ENCODE measurements at places on chromosomes 16 and 17.

DNA sequence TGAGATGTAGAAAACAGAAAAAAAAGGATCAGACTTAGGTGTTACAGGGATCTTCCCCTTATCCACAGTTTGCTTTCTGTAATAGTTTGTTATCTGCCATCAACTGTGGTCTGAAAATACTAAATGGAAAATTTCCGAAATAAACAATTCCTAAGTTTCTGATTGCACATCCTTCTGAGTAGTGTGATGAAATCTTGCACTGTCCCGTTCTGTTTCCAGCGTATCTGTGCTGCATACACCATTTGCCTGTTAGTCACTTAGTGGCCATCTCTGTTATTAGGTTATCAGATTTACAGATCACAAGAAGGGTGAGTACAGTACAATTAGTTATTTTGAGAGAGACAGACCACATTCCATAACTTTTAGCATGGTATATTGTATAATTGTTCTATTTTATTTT lies 185.6 kb upstream of the CPHXL start:
- DNase-seq: no peak

DNA sequence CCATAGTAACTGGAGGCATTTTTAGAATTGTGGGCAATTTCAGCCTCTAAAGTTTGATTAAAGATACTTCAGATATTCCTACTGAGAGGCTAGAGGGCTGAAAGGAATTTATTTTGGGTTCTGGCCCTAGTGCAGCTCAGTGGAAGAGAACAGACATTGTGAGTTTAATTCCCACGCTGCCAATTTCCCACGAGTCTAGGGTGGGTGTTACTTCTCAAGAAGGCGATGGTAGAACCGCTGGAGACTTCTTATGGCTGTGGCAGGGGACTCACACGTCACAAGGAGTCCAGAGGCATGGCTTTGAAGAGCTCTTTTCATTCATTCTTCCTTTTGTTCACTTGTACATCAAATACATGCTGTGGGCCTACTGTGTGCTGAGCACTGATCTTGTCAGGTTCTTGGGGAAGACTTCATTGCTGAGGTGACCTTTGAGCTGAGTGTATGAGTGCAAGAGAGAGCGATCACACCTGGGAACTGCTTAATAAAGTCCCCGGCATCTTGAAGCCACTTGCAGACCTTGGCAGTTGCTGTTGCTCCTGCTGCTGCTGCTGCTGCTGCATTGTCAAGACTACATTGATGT lies 111.7 kb downstream of the WWOX start:
- DNase-seq: no peak

GRCh38 chr16:69927056-69927757 lies 23.9 kb upstream of the CLEC18A start:
- no peak for DNase-seq

- DNase-seq: peak; percentile 84
Measured at GRCh38 chr17:49315551-49316257, 46.3 kb downstream of the ZNF652 start.

DNA sequence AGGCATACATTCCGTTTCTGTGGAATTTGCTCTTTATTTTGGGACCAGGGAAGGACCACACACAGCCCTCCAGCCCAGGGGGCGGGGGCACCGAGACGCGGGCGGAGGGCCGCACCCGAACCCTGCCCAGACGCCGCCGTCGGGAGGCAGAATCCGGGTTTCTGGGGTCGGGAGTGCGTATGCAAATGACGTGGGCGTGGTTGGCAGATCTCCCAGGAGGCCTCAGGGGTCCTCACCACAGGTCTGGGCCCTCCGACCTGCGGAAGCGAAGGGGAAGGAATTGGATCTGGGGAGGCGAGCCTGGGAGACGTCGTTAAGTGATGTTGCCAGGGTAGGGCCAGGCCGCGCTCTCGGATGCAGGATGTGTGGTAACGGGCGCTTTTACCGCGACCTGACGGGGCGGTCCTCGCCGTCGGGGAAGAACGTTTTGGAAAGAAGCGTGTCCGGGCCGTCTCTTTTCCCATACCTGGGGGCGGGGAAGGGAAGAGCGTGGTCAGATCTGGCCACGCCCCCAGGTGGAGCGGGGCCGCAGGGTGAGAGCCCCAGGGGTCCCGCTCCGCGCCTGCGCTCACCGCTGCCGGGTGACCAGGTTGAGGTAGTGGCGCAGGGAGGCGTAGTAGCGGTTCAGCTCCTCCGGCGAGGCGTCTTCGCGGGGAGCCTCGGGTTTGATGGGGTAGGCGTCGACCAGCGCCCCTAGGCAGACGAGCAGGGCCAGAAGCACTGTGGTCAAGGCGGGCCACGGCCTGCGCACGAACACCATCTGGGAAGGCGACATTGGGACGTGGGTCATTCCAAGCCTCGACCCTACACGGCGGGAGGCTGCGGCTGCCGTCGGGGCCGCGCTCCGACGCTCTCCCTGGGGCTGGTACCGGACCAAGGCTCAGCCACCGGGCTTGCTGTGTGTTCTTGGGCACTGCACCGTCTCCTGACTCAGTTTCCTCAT lies 745 bp downstream of the PYY start:
- DNase-seq: no peak

GRCh38 chr16:27795992-27796614 lies 246.2 kb downstream of the KATNIP start:
- peak; percentile 54 for DNase-seq

DNA sequence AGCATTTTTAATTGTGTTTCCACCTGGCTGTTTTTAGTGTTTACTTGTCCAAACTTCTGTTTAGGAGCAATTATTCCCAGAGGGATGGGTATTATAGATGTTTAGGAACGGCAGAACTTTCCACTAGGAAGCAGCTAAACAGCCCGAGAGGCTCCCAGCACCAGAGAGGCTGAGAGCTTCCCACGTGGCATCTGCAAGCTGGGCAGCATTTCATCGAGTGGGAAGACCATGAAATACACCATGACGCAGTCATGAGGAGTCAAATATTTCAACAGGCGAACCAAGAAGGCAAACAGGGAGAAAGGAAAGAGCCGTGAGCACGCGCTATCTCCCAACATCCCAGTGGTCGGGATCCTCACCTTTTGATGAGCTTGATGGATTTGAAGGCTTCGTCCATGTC lies 24.1 kb downstream of the TMEM204 start:
- DNase-seq: no peak

- no peak for DNase-seq
Measured at GRCh38 chr16:81469183-81469677, 24.6 kb downstream of the CMIP start.

- peak; percentile 59 for DNase-seq
Measured at GRCh38 chr17:30831257-30831656, 509 bp upstream of the ATAD5 start.

DNA sequence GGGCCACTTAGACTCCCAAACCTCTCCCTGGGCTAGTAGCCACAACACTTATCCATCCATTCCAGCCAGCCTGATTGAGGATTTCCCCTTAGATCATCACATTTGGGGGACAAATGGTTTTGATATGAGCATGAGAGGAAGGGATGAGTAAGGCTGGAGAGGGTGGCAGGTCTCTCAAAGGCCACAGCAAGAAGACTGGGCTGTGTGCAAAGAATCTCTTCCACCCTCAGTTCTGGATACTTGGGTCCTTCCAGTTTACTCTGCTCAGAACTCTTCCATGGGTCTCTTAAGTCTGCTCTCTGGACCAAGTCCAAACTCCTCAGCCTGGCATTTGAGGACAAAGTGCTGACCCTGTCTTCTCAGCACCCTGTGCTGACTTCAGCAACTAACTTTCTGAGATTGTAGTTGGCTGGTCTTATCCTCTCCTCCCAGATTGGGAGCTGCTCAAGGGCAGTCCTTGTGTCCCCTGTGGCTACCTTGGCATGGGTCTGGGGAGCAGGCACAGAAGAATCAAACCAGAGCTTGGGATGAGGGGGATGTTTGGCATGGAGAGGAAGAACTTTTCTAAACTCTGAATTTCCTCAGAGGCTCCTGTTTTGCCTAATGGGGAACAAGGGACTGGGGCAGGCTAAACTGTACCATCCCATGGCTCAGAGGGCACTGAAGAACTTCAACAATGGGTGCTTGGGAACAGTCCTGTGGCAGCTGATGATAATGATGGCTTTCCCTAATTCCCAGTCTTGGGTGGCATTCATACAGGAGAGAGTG lies 3.1 kb upstream of the NFATC3 start:
- no peak for DNase-seq

- no peak for DNase-seq
Measured at GRCh38 chr16:58716468-58716867, 17.6 kb downstream of the GOT2 start.

DNA sequence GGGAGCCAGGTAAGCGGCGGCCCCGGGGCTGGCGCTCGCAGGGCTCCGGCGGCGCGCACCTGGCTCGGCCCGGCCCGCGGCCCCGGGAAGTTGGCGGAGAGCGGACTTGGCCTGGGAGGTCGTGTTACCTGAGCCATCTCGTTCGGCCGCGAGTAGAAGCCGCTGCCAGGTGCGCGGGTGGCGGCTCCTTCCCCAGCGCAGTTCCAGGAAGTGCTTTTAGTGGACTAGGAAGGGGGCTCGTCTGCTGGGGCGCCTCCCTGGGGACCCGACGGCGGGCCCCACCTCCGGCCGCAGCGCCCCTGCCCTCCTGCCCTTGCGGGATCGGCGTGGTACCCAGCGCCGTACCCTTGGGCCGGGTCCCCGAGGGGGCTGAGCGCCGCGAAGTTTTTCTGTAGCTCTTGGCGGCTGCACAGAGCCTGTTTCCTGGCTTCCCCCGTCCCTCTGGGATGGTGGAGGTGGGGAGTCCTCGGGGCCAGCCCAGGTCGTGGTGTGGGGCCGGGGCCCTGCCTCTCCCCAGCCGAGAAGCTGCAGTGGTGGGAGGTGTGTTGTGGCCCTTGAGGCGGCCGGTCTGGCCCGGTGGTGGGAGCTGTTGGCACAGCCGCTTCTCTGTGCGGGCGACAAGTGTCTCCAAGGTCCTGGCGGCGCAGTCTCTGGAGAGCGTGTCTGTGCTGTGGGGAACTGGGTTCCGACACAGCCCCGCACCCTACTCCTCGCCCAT lies 96.9 kb downstream of the RAB11FIP4 start:
- DNase-seq: peak; percentile 18

- no peak for DNase-seq
Measured at GRCh38 chr16:11390573-11391495, 45.6 kb downstream of the RMI2 start.

GRCh38 chr17:80725517-80725916 lies 180.9 kb downstream of the RPTOR start:
- DNase-seq: no peak

DNA sequence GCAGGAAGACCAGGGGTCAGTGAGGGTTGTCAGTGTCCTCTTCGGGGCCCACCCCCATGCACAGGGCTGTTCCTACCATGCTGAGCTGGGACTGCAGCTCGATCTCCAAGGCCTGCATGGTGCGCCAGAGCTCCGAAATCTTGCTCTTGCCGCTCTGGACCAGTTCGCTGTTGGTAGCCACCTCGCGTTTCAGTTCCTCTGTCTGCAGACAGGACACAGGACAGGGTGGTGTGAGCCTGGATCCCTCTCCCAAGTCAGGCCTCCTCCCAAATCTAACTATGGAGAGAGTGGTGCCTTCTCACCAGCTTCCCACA lies 90.9 kb downstream of the GOSR1 start:
- DNase-seq: no peak

- peak; percentile 63 for DNase-seq
Measured at GRCh38 chr17:66304304-66305174, 2.1 kb downstream of the PRKCA start.

DNA sequence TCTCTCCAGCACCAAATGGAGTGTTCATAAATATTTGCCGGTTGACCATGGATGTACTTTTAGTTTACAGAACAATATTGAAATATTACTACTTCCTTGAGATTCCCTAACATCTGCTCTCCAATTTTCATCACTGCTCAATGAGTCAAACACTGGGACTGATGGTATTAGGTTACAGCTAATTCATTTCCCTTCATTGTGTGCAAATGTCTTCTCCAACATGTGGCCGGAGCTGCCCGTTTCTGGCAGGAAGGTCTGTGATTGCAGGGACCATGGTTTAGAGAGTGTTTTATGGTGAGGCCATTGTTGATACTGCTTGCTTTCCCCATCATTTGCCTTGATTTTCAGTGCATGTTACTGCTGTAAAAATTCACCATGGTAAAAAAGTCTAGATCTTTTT lies 209.3 kb downstream of the HS3ST3B1 start:
- DNase-seq: no peak

GRCh38 chr17:1787301-1787902 lies 25.5 kb downstream of the SERPINF1 start:
- no peak for DNase-seq

DNA sequence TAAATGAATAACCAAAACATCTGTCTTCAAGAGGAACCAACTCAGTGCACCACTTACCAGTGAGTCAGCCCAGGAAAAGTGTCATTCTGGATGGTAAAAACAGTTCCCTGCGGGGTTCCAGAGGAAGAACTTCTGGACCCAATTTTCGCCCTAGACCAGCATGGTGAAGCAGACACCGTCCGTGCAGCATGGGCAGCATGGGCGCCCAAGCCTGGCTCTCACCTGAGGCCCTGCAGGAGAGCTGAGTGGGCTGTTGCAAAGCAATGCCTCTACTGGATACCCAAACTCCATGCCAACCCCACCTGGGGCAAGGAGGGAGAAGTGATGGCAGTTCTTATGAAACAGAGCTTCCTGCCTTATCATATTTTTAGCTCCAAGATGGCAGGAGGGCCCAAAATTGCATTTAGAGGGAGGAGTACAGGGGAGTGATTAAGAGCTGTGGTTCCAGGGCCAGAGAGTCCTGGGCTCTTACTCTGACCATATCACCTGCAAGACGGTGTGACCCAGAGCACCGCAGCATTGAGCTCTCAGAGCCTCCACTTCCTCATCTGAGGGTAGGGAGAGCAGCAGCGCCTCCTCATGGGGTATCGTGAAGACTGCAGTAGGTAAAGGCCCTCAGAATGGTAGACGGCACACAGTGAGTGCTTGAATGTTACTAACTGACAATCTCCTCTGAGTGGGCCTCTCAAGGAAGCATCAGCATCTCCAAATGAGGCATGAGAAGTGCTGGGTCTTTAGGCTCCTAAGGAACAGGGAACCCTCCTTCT lies 16.6 kb upstream of the INPP5K start:
- DNase-seq: peak; percentile 65

DNA sequence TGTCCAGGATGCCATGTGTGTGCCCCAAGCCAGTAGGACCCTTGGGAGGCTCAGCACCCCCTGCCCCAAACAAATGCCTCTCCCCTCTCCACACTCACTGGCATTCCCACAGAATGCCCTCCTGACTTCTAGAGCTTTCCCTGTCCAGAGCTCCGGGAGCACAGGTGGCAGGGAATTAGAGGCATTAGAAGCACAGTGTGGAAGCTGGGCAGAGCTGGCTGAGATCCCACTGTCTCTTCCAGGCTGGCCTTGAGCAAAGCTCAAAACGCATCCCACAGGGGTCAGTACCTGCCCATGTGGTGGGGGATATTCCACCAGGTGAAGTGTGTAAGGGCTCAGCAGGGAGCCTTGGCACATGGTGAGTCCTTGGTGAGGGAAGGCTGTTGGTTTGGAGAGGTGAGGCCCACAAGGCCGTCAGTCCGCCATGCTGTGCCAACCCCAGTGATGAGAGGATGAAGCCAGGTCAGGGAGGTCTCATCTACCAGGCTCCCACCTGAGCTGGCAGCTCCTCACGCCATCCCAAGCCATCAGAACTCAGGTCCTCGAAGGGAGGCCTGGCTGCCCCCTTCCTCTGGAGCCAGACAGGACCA lies 18.1 kb downstream of the ENDOV start:
- no peak for DNase-seq

GRCh38 chr17:206941-207560 lies 25.6 kb upstream of the DOC2B start:
- no peak for DNase-seq

GRCh38 chr16:8848231-8848938 lies 20.4 kb downstream of the CARHSP1 start:
- DNase-seq: peak; percentile 1

- no peak for DNase-seq
Measured at GRCh38 chr16:31061126-31061812, 12.8 kb downstream of the ZNF668 start.

- no peak for DNase-seq
Measured at GRCh38 chr17:2852729-2853282, 56.6 kb downstream of the RAP1GAP2 start.
